ENCODE measurements at places on chromosomes 11 and 22.

DNA sequence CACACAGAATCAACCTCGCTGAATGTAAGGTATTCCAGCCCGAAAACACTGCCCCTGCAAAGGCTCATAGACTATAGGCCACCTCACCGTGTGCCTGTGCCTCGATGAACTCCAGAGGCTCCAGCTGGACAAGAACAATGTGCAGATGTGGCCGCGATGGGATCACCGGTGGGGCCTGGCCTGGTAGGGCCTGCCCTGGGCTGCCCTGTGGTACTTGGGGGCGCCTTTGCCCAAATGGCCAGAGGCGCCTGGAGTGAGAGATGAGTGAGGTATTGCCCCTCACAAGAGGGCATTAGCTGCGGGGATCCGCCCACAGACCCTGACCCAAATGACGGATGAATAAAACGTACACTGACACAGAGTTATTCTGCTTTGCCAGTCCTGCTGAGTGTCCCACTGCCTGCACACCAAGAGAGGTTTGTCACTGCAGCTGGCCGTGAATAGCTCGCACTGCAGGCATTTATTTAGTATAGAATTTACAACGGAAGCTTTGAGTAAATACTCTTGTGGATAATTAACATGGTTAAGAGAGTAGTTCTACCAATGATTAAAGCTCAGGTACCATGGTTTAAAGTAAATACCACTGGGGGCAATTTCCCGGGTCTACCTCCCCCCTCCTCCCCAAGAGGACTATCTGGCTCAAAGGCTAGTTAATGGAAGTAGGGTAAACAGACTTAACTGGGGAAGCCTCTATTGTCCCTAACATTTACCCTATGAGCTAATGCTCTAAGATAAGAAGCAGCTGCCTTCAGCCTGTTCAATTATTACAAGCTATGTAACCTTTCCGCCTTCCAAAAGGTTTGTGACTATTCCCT, 101.1 kb upstream of the IGLL5 start:
- no peak for DNase-seq

GRCh38 chr11:44761551-44761961, 34.8 kb downstream of the TSPAN18 start:
- DNase-seq = no peak

- DNase-seq = no peak
Observed at GRCh38 chr11:109423466-109424190, 1.6 kb downstream of the C11orf87 start.

- no peak for DNase-seq
Observed at GRCh38 chr22:29206372-29207242, 911 bp downstream of the EMID1 start.

DNA sequence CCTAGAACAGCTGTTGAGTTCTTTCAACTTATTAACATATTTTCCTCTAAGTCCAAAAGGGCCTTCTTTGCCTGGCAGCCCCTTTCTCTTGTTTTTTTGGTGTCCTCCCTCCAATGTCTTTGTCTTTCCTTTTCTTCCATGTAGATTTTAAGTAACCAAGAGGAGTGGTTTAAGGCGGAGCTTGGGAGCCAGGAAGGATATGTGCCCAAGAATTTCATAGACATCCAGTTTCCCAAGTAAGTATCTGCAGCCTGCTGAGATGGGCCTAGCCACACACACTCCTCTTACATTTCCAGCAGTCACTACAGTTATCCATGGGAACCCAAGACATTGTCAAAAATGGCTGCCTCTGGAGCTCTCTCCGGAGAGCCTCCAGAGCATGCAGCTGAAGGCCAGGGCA, 4.5 kb upstream of the TMA7B start:
- no peak for DNase-seq

GRCh38 chr11:9210922-9211320, 54.2 kb downstream of the DENND5A start:
- no peak for DNase-seq

- no peak for DNase-seq
Observed at GRCh38 chr11:35436581-35437250, 17.4 kb upstream of the SLC1A2 start.

- DNase-seq = no peak
Observed at GRCh38 chr11:10514709-10515108, 26.3 kb downstream of the RNF141 start.

- no peak for DNase-seq
Observed at GRCh38 chr22:19669570-19669969, 44.7 kb upstream of the SEPTIN5 start.

GRCh38 chr11:91773090-91773489, 451.5 kb upstream of the FAT3 start:
- no peak for DNase-seq

DNA sequence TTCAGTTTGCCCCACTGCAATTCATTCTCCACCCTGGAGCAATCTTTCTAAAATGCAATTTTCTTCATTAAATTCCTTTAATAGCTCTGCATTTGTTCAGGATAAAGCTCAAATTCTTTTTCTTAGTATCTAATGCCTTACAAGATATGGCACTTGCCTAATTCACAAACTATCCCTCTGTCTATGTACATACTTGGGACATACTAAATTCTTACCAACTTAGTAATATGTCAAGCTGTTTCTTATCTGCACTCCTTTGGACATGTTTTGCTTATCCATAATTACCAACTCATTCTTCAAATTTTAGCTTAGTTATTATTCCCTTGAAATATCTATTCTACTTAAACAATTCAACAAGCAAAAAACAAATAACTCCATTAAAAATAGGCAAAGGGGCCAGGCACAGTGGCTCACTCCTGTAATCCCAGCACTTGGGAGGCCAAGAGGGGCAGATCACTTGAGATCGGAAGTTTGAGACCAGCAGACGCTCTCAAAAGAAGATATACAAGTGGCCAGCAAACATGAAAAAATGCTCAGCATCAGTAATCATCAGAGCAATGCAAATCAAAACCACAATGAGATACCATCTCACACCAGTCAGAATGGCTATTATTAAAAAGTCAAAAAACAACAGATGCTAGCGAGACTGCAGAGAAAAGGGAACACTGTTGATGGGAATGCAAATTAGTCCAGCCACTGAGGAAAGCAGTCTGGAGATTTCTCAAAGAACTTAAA, 96.9 kb downstream of the FAM76B start:
- DNase-seq = no peak

DNA sequence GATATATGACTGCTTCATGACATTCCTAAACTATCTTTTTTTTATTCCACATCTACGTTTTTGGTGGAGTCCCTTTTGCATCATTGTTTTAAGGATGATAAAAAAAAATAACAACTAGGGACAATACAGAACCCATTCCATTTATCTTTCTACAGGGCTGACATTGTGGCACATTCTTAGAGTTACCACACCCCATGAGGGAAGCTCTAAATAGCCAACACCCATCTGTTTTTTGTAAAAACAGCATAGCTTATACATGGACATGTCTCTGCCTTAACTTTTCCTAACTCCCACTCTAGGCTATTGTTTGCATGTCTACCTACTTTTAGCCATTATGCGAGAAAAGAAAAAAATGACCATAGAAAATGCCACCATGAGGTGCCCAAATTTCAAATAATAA, 13.2 kb downstream of the MS4A1 start:
- no peak for DNase-seq

DNA sequence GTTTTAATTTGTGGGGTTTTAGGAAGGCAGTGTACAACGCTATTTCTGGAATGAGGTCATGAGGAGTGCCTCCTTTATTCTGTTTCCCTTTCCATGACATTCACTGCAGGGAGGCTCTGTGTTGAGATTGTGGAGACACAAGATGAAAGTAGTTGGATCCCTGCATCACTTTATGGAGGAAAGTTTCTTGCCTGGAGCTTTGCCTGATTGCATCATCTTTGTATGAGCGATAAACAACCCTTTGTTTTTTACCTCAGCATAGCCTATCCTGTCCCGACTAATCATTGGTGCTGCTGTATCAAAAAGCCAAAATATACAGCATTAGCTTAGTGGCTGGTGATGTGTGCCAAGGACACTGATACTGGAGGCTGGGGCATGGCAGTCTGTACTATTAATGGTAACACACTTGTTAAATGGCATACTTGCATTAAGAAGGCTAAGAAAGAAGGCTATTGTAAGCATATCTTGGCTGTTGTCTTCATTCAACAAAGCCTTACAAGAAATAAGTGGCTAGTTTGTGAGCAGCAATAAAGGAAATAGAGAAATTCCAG, 31.2 kb upstream of the SLC5A4 start:
- no peak for DNase-seq

Measured in vagina (tissue), 2 donors.